Activated CD4-positive, alpha-beta T cell treated with anti-CD3 and anti-CD28 coated beads, Interleukin-2, Interleukin-4, amounts not matched to agents 100 ng/mL and 50 ng/mL, durations not matched to agents 16 hours and 8 hours (primary cell): ENCODE measurements at places on chromosomes 13 and 19.

GRCh38 chr13:104477261-104477660 lies 1411.0 kb upstream of the SLC10A2 start:
- DNase-seq = no peak

DNA sequence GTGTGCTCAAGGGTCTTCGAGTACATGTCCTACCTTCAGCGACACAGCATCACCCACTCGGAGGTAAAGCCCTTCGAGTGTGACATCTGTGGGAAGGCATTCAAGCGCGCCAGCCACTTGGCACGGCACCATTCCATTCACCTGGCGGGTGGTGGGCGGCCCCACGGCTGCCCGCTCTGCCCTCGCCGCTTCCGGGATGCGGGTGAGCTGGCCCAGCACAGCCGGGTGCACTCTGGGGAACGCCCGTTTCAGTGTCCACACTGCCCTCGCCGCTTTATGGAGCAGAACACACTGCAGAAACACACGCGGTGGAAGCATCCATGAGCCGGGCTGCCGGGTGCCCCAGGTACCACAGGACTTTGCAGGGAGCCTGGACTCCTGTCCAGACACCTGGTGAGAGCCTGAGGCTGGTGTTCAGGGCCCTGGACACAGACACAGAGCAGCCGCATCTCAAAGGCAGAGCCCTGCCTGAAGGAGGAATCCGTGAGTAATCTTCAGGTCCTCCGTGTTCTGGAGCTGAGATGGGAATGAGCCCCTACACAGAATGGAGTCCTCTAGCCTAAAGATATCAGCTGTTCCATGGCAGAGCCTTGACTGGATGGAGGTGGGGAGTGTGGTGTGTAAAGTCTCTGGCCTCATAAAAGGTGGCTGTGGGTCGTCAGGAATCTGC lies 1.5 kb downstream of the ZNF581 start:
- no peak for DNase-seq

- DNase-seq = no peak
Observed at GRCh38 chr19:18045307-18046050, 37.5 kb downstream of the ARRDC2 start.

DNA sequence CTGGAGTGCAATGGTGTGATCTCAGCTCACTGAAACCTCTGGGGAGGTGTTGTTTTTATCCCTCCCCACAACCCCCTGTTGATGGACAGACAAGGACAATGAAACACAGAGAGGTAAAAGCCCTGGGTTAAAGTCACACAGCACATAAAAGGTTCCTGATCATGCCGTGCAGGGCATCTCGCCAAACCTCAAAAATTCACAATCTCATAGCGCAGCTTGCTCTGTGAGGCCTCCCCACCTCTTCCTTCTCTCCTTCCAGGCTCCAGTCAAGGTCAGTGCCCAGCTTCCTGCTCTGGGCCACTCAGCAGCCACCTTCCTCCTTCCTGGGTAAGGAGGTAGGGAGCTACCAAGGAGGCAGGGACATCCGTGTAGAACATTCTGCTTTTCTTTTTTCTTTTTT lies 2.3 kb downstream of the FUT2 start:
- no peak for DNase-seq

GRCh38 chr13:51771418-51772104 lies 32.4 kb downstream of the DHRS12 start:
- no peak for DNase-seq
